ENCODE measurements at places on chromosomes 7 and 10.

DNA sequence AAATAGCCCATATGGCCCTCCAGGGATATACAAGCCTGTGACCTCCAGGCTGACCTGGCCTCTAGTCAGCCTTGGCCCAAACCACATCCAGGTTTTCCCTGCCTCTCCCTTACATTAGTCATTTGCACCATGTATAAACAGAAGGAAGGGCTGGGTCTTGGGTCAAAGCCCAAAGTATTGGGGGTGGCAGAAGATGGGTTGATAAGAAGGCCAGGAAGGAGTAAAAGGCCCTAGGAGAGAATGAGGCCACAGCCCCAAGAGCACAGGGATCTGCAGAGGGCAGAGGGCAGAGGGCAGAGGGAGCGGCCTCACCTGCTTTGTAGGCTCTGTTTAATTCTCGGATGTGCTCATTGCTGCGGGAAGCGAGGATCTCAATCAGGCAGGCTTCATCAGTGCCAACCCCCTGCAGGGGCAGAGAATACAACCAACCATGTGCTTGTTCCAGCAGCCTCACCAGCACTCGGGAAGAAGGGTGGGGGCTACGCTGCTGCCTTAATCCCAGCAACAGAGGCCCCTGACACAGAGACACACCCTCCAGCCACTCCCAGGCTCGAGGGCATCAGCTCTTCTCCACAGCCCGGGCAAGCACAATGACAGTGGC lies 31.3 kb downstream of the PLAC9 start:
- no peak for DNase-seq

- DNase-seq: no peak
Observed at GRCh38 chr7:150585199-150585598, 18.0 kb downstream of the GIMAP4 start.

- DNase-seq: no peak
Observed at GRCh38 chr7:82164813-82165212, 278.8 kb downstream of the CACNA2D1 start.

DNA sequence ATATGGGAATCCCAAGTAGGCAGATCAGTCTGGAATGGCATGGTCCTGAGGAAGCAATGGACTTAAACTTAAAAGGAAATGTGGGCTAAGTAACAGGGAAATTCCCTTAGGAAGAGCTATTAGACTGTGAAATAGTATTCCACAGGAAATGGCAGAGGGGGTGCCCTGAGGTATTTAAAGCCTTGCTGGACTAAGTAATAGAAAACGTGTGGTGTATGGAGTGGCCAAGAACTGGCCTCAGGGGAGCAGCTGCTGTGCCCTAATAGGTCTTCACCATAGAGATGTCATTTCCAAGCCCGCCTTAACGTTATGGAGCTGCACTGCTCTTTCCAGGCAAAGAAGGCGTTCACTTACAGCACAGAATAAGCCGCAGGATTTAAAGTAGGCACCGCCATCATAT lies 365.2 kb upstream of the ZMIZ1 start:
- DNase-seq: no peak

DNA sequence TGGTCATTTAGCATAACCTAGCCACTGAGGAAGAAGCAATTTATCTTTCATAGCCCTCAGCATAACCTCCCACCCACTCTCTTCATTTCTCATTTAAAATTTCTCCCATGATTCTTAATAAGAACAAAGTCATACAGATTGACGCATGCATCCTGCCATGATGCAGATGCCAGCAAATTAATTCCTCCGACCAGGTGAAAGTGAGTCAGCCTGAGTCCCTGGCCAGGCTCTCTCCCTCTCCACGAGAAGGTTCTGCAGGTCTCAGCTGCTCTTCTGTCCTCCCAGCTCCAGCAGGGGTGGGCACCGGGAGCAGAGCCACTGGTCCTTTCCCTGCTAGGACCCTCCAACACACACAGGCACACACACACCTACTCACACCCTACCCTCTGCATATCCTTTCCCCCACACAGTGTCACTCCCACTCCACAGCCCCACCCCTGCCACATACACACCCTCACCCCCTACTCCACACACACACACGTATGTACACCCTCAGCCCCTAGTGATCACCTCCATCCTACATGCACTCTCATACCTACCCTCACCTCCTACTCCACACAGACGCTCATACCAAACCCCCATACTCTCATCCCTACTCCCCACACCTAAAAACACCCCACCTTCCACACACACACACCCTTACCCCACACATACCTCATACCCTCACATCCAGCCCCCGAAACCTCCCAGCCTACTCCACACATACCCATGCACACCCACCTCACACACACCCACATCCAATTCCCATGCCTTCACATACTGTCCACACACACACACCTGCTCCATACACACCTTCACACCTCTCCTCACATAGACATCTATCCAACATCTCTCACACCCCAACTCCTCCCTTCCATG lies 78.0 kb downstream of the FAM13C start:
- DNase-seq: no peak

GRCh38 chr7:151707105-151707469 lies 169.8 kb downstream of the PRKAG2 start:
- no peak for DNase-seq

- no peak for DNase-seq
Observed at GRCh38 chr10:114652402-114653368, 5.4 kb downstream of the ABLIM1 start.

DNA sequence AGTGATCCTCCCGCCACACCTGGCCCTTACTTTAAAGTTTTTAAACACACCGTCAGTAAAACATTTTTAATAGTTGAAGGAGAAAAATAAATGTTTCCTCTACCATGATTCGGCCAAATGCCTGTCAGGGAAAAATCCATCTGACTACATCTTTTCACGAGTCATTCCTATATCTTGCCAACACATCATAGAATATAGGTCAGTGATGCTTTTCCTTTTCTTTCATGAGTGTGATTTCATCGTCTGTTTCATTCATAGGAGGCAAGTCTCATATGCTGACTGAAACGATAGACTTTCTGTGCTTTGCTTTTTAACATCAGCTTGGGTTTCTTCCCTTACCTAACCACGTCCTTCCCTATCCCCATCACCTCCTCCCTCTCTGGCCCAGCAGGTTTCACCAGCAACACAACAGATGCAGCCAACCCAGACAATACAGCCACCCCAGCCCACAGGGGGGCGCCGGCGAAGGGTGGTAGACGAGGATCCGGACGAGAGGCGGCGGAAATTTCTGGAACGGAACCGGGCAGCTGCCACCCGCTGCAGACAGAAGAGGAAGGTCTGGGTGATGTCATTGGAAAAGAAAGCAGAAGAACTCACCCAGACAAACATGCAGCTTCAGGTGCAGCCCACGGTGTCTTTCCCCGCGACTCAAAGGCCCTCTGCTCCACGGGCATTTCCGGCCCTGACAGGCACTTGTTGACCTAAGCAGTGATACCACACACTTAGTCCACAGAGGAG lies 149.2 kb downstream of the TRIL start:
- peak; percentile 53 for DNase-seq

- DNase-seq: peak; percentile 70
Observed at GRCh38 chr10:11742009-11742778, at the start of gene ECHDC3. Gene ECHDC3 (plus strand): TSS chr10:11742382. CDS start chr10:11742577, 195 bp downstream.

- no peak for DNase-seq
Observed at GRCh38 chr10:103225939-103226338, 19.7 kb upstream of the RPEL1 start.

DNA sequence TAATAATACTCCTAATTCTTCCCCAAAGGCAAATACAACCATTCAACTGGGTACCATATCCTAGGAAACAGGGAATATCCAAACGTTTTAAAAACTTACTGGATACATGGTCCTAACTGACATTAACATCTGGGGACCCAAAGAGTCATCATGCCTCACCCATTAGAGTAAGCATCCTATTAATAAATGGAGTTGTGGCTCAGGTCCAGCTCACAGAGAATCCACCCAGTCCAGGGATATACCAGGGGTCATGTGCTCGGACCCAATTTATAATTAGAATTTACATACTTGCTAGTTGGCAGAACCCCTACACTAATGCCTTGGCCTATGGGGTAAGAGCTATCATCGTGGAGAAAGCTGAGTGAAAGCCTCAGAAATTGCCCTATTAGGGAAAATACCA lies 670.0 kb downstream of the XPNPEP1 start:
- DNase-seq: no peak

DNA sequence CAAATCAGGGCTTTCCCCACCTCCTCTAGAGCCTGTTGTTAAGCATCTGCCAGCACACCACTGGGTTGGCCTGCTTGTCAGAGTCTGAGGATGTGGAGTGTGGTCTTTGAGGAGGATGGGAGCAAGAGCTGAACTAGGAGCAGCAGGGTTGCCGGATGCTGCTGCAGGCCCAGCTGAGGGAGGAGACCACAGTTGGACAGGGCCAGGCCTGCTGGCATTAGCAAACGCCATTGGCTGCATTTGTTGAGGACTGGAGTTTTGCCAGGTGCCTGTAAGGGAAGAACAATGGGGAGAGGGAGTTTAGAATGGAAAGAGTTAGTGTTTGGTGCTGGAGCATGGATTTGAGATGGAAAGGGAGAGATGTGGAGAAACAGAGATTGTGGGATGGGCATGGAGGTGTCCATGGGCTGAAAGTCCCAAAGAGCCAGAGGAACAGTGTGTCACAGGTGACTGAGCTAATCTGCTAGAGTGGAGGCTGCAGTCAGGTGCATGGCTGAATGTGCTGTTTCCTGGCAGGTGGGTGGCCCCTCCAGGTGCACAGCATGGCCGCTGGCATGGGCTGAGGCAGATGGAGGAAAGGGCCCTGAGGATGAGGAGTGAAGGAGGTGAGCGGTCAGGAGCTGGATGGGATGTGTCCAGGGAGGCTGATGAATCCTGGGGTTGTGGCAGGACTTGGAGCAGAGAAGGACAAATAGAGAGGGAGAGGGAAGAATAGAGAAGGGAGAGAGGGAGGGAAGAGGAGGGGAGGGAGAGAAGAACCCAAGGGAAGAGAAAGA lies 40.7 kb downstream of the LEP start:
- no peak for DNase-seq

All from memory B cell (primary cell).